ENCODE measurements at places on chromosomes 2 and 18.
A peak's percentile ranks its signal among the peaks of the same experiment; 100 is the strongest.

- DNase-seq, result no peak
These were observed 41.4 kb downstream of the RFX8 start for GRCh38 chr2:101433465-101433864.

DNA sequence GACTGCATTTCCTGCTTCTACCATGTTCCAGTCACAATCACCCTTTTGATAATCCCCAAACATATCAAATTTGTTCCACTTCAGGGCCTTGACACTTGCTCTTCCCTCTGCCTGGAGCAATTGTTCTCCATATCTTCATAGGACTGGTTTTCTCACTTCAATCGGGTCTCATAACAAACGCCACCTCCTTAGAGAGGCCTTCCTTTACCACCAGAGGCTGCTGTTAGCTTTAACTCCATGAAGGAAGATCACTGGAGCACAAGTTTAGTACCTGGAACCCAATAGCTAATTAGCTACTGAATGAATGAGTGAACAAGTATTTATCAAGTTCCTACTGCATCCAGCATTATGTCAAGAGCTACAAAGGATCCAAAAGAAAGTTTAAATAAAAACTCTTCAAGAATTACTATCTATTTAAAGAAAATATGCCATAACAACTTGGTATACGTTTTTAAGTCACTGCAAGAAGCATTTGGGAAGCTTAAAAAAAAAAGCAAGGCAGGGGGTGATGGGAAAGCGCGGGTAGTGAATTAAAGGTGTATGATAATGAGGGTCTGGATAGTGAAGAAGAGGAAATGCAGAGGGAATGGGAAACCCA lies 58.8 kb downstream of the BAZ2B start:
- no peak for DNase-seq

DNA sequence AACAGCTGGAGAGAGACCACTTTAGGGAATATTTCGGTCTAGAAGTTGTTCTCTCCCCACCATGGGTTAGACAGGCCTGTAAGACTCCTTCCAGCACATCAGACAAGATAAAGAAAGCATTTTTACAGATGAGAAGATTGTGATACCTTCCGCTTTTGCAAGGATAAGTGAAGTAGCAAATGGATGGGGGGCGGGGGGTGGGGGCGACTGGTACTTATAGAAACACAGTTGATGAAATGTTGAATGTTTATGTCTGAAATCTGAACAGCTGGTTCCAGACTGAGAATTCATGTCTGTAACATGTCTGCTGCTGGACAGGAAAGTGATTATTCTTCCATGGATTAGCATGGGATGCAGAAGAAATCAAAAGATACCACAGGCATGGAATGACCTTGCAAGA lies 90.5 kb upstream of the FN1 start:
- no peak for DNase-seq

GRCh38 chr2:64165706-64166105 lies 21.5 kb upstream of the PELI1 start:
- no peak for DNase-seq

DNA sequence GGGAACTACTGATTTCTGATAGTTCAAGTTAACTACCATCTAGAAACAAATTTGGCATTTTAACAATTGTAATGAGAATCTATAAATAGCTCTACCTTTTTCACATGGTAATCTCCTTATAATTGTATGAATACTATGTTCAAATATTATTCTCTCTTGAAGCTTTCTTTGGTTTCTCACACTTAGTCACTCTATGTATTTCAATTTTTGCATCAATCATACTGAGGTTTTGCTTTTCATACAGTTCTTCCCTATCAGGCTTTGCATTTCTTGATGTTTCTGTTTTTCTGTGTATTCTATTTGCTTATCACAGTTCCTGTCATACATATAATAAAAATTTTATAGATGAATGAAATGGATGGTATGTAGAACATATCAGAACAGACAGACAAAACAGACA lies 16.0 kb downstream of the VPS54 start:
- DNase-seq, result no peak

- DNase-seq, result peak; percentile 35
These were observed 50.0 kb downstream of the HDHD2 start for GRCh38 chr18:47100212-47100831.

All from central memory CD4-positive, alpha-beta T cell (primary cell).